ENCODE measurements at places on chromosomes 3 and 15.
A peak's percentile ranks its signal among the peaks of the same experiment; 100 is the strongest.

GRCh38 chr3:69842789-69843188 is 103.5 kb downstream of the MITF start:
- no peak for DNase-seq

- no peak for DNase-seq
Observed at GRCh38 chr15:88629071-88629470, 7.9 kb downstream of the AEN start.

DNA sequence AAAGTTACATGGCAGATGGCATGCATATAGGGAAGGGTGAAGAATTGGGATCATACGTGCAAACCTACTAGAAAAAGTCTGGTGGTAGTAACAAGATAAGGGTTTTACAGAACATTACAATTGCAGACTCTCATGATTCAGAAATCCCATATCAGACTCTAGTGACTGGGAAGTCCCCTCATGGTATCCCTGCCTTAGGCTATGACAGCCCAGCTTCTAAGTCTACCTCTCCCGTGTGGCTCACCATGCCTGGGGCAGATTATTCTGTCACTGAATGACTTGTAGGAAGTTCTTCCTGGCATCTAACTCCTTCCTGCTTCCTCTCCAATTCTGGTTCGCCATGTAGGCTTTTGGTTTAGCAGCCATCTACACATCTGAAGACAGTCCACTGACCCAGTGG is 5.7 kb upstream of the SLC6A11 start:
- no peak for DNase-seq

- DNase-seq, result no peak
Observed at GRCh38 chr3:185519021-185519420, 20.2 kb upstream of the TMEM41A start.

GRCh38 chr15:88299497-88299896 is 43.0 kb upstream of the NTRK3 start:
- DNase-seq, result no peak

DNA sequence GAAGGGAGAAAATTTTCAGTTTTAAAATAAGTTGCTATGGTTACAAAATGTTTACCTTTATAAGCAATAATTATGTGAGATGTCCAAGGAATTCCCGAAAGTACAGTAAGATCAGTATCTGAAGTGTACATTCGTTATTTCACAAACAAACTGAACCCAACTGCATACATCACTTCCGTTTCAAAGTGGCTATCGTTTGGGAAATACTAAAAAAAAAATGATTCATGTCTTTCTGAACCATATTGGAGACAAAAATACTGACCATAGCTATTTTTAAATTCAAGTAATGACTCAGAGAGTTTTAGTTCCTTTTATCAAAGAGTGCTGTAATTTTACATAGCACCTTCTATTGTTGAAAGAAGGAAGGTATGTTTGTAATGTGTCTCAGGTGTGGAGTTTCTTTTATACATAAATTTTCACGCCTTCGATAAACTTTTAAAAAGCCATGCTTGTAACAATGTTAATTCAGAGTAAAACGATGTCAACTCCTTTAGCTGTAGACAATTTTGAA is 8.0 kb upstream of the ANKRD28 start:
- DNase-seq, result no peak

DNA sequence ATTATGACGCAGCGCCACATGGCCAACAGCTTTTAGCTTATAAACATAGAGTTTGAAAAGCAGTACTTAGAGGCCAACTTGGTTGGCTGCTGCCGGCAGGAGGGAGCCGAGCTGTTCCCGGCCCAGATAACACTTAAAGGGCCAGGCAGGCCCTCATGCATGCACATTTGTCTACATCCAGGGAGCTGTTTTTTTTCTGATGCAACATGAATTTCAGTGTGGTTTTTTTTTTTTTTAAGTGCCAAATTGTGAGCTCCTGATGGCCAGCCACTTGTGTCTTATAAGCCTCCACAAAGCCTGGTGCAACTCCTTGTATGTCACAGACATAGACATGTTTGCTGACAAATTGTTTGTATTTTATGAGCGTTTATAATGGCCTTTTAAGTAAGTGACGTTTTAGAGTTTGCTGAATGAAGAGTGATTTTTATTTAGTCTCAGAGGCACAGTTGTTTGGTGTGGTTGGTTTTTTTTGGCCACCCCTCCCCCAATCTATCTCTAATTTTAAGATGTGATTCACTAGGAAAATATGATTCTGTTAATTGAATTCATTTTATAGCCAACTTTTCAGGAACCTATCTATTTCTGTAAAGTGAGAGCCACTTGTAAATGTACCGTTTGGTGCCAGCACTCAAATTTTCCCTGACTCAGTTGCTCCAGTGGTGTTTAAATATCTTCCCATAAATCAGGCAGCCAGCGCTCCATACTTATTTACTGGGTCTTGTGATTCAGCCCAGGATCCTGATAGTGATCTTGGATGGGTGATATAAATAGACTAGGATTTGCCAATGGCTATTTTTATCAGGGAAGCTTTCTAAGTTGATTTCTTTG is 134.3 kb downstream of the VGLL4 start:
- DNase-seq, result no peak

DNA sequence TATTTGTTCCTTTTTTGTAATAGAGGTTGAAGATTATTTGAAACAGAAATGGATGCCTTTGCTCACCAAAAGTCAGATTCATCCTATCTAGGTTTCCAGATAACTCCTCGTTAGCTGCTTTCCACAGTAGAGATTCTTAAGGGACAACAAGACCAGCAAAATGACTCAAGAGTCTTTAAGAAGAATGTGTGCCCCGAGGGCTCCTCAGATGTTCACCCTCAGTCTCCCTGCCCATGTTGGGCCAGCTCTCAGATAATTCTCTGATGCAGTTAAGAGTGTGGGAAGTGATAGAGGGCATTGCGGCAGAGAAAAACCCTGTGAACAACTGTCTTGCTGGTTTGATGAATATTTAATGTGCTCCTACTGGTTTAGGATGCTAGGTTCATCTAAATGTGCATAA is 251.1 kb downstream of the PTPRG start:
- no peak for DNase-seq

GRCh38 chr3:126129398-126129891 is 45.5 kb upstream of the SLC41A3 start:
- DNase-seq, result peak; percentile 2

DNA sequence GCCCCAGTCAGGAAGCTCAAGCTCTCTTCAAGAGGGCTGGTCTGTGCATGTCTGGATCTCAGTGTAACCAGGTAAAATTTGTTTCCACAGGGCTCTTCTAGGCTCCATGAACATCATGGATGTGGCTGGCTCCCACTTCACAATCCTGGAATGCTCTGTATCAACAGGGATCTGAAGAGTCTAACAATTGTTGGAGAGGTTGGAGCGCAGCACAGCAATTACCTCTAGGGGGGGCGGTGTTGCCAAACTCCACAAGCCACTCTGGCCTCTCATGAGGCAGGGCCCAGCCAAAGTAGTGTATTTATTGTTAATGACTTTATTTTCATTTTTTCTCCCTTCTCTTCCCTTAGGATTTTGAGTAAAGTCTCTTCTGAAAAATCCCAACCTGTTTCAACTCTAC is 6.1 kb upstream of the EIF2B5 start:
- DNase-seq, result no peak

DNA sequence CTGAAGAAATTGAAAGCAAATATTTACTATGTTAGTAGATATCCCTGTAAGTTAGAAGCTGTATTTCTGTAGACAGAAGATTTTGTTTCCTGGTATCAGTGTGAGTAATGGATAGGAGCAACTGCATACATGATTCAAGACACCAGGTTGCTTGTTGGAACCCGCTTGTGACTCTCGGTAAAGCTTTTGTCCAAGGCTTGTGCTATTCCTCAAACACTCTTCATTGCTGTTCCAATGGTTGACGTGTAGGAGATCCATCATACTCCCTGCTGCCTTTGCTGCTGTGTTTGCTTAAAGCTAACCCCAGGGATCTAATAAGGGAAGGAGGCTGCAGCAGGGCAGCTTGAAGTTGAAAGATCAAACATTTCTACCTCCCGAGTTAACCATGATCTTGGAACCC is 160.1 kb downstream of the RSRC1 start:
- no peak for DNase-seq

DNA sequence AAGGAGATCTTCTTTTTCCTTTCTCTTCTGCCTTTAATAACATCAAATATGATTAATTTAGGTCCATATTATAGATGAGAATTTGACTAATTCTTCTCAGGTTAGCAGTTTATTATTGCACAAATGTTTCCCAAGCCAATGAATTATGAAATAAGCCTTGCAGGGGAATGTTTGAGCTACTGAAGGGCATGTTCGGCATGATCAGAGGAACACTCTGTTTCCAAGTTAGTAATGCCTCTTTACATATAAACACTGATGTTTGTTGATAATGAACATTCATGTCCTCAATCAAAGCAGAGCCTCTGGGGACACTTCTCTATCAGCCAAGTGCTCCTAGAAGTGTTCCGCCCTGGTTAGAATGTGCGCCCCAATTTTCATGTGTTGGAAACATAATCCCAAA is 10.0 kb upstream of the CYP1A1 start:
- no peak for DNase-seq

DNA sequence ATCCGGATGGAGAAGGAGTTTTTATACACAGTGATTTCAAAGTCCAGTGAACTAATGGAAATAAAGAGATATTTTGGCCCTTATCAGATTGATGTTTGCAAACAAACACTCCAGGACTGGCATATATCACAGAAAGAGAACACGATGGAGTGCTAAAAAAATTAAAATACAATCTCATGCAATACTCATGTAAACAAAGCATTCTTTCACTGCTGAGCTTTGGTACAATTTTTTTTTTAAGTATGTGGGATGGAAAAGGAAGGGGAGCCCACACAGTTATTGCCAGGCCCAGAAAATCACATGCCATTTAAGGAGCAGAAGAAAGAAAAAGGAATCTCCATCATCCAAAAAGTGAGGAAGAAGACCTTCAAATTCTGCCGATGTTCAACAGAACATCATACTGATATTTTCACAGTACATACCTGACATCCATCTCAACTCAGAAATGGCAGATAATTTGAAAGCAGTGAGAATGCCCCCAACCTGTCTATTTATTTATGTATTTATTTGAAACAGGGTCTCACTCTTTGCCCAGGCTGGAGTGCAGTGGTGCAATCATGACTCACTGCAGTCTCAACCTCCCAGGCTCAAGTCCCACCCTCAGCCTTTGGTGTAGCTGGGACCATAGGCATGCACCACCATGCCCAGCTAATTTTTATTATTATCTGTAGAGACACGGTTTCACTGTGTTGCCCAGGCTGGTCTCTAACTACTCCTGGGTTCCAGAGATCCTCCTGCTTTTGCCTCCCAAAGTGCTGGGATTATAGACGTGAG is 107.5 kb upstream of the SLC2A2 start:
- no peak for DNase-seq

- DNase-seq, result no peak
Observed at GRCh38 chr3:168117853-168118313, 22.2 kb upstream of the GOLIM4 start.

GRCh38 chr3:14410503-14411165 is 8.2 kb downstream of the SLC6A6 start:
- no peak for DNase-seq

DNA sequence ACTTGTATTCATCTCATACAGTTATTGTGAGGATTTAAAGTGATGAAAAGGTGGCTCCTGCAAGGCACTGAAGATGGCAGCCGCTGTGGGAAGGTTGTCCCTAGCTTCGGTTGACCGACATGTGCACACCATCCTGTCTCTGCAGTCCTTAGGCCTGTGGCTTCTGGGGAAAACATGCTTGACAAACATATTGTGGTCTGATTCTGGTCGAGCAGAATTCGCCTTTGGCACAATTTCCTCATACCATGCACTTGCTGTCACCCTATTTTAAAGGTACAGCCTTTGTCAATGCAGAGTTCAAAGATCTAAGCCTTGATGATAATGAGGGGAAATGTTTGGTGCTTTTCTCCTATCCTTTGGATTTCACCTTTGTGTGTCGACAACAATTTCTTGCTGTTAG is 50.9 kb downstream of the PRICKLE2 start:
- no peak for DNase-seq

- DNase-seq, result no peak
Observed at GRCh38 chr15:53917109-53917508, 61.1 kb upstream of the UNC13C start.

DNA sequence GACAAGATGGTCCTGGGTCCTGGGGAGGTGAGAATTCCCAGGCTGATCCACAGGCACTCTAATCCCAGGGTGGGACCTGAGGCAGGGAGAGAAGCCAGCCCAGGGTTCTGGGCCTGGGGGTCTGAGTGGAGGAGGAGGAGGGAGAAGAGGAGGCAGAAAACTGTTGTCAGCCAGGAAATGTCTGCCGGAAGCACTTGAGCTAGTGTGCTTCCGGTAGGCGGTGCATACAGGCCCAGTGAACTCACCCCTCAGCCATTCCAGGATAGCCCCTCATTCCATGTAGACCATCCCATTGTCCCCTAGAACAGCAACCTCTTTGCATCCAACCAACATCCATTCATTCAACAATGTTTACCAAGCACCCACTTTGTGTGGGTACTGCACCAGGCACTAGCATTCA is 47.9 kb upstream of the LCTL start:
- no peak for DNase-seq

DNA sequence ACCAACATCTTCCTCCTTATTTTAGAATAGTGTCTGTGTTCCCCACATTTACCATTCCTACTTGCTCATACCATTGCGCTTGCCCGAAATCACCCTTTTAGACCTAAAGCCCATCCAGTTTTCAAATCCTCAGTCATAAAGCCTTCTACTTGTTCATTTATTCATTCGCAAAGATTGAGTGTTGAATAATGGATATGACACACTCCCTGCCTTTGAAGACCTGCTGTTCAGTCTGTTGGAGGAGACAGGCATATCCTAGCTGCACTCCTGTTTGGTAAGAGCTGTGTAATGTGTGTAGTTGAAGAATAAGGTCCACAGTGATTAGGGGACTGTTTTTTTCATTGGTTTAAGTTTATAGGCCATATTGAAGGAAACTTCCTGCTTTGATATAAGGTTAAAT is 1.7 kb downstream of the CNOT10 start:
- DNase-seq, result no peak

- no peak for DNase-seq
Observed at GRCh38 chr3:16528581-16528993, 15.1 kb upstream of the RFTN1 start.

GRCh38 chr3:88180398-88180999 is 30.7 kb downstream of the C3orf38 start:
- DNase-seq, result no peak

DNA sequence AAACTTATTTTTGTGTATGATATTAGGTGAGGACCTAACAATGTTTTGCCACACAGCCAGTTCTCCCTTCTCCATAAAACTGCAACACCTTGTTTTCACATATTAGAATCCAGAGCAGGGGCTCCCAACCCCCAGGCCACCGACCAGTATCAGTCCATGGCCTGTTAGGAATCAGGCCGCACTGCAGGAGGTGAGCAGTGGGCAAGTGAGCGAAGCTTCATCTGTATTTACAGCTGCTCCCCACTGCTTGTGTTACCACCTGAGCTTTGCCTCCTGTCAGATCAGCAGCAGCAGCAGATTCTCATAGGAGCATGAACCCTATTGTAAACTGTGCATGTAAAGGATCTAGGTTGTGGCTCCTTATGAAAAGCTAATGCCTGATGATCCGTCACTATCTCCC is 185.9 kb upstream of the NSMCE3 start:
- no peak for DNase-seq

GRCh38 chr15:88399021-88399685 is 68.0 kb downstream of the MRPL46 start:
- DNase-seq, result no peak
